ENCODE measurements at places on chromosomes 7 and 10. TPM values are rescaled to one million over a fixed set of nuclear protein-coding genes. Genes with fewer than 3 reads are reported as not detected.

DNA sequence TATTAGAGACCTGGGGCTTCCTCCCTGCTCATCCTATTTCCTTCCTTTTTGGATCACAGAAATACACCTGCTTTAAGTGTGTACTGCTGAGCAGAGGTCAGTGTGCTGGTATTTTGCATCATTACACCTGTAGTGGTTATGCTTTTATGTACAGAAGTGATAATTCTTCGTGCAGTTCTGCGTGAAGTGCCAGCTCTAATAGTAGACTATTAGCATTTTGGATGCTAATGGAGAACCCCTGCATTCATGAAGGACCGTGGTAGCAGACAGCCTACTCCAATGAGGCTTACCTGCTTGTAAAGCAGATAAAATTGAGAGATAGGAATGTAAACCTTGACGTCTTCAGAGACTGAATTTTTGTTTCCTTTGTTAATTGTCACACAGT is 114.3 kb downstream of the CDK14 start:
- peaks cover 18% of the 10 kb centered on the region for H3K4me1 ChIP-seq
- H3K27ac ChIP-seq, result no peak overlapping the region
- H3K36me3 ChIP-seq, result no peaks in the 10 kb centered on the region
- DNase-seq, result no peak

- H3K36me3 ChIP-seq, result peaks cover 59% of the 10 kb centered on the region
- peak overlapping the region; percentile 14 for H3K27ac ChIP-seq
- no peak overlapping the region for H3K4me3 ChIP-seq
- peaks cover 35% of the 10 kb centered on the region for H3K4me1 ChIP-seq
These were observed 36.5 kb downstream of the STK17A start for GRCh38 chr7:43619213-43620012.

GRCh38 chr10:84205049-84205852 is 10.9 kb downstream of the CDHR1 start:
- H3K4me3 ChIP-seq, result no peak overlapping the region
- no peaks in the 10 kb centered on the region for H3K36me3 ChIP-seq
- H3K4me1 ChIP-seq, result no peaks in the 10 kb centered on the region
- peak; percentile 58 for DNase-seq
- no peak overlapping the region for H3K27ac ChIP-seq

DNA sequence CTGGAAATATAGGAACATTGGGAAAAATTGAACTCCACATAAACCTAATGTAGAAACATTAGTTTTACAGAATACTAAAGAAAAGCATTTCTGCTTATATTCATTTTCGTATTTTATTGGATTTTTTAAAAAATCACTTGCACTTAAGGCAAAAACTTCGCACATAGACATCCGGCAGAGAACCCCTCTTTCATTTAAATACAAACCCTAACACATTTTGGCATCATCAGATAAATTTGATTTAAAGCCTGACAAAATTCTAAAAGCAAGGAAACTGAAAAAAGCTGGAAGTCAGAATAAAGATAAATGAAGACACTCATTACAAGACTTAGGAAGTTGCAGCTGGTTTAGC is 396 bp upstream of the EXOC4 start:
- no peaks in the 10 kb centered on the region for H3K36me3 ChIP-seq
- peaks cover 5% of the 10 kb centered on the region for H3K4me1 ChIP-seq
- no peak for DNase-seq

DNA sequence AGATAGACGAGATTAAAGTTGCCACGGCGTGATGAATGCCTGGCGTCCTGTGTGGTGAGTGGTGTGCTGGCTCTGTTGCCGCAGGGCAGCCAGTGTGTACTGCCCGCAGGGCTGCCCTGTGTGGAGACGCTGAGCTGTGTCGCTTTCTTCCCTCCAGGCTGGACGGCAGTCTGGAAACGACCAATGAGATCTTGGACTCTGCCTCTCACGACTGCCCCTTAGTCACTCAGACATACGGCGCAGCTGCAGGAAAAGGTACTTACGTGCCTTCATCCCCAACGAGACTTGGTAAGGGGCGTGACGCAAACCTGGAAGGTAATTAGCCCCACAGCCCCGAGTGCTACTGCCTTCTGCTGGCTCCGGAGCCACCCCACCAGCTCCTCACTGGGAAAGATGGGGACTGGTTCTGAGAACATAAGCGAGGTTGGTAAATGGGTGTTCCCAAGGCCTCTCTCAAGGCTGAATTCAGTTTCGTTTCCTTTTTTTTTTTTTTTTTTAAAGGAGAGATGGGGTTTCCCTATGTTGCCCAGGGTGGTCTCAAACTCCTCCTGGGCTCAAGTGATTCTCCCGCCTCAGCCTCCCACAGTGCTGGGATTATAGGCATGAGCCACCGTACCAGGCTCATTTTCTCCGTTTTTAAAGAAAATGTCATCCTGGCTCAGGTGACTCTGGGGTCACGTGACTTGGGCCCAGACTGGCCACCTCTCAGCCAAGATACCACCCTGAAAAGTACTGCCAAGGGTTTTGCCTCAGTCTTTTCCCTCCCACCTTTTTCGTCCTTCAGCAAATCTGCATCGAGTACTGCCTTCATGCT is 39.6 kb downstream of the WIPI2 start:
- no peaks in the 10 kb centered on the region for H3K4me1 ChIP-seq
- DNase-seq, result no peak
- no peak overlapping the region for H3K27ac ChIP-seq

- H3K4me1 ChIP-seq, result peaks cover 4% of the 10 kb centered on the region
- peaks cover 67% of the 10 kb centered on the region for H3K27me3 ChIP-seq
- H3K27ac ChIP-seq, result no peak overlapping the region
- no peaks in the 10 kb centered on the region for H3K36me3 ChIP-seq
These were observed 2.4 kb downstream of the ADRB1 start for GRCh38 chr10:114046087-114046458.

DNA sequence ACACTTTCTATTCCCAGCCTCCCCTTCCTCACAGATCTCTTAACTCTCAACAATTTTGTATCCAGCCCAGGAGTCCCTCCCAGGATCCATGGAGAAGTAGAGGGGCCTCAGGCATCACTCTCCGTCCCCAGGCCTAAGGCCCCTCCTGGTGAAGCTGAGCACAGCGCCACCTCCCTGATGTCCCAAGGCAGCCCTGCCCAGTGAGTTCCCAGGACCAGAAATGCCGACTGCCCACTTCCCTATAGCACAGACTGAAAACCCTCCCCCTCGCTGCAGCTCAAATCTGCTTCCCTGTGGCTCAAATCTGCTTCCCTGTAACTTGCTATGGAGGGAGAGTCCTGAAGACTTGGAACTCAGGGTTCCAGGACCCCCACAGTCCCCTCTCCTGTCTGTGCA is 35.6 kb downstream of the YKT6 start:
- H3K27ac ChIP-seq, result no peak overlapping the region
- DNase-seq, result no peak
- H3K4me3 ChIP-seq, result no peak overlapping the region
- H3K36me3 ChIP-seq, result no peaks in the 10 kb centered on the region
- H3K27me3 ChIP-seq, result no peaks in the 10 kb centered on the region
- H3K4me1 ChIP-seq, result no peaks in the 10 kb centered on the region

DNA sequence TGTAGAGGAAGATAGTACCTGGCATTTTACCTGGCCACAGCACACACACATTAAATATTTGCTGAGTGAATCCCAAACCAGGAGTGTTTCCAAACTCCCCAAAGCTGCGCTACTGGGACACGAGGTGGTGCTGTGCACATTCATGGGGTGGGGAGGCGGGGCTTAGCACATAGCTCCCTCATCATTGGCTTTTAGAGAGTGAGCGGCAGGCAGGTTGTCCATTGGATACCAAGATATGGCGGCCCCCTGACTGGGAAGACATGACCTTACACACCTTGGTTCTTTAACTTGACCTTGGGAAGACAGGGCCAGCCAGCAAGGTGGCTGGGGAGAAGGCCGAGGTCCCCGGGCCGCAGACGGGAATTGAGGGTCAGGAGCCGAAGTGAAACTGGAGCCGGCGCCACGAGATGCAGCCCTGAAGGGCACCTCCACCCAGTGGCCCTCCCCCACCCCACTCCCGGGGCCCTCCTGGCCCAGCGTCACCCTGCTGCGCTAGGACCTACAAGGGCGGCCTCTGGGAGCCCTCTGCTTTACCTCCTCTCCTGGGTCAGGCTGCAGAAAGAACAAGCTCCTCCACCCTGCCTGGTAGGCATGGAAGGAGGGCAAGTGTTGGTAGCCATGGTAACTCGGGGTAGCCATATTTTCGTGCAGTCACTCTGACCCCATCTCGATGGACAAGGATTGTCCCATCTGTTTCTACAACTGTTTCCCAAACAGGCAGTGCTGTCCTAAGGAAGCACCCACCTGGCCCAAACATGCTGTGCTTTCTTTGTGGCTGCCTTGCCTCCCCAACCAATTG is 24.0 kb downstream of the TMEM176A start:
- no peaks in the 10 kb centered on the region for H3K4me1 ChIP-seq
- no peak overlapping the region for H3K4me3 ChIP-seq
- no peak overlapping the region for H3K27ac ChIP-seq
- no peak for DNase-seq
- H3K27me3 ChIP-seq, result peaks cover 66% of the 10 kb centered on the region

- no peaks in the 10 kb centered on the region for H3K36me3 ChIP-seq
- H3K4me1 ChIP-seq, result no peaks in the 10 kb centered on the region
- no peak for DNase-seq
- H3K27me3 ChIP-seq, result 0 out of 2 replicates have a peak, but pooled peaks cover 13% of the 10 kb centered on the region
- H3K4me3 ChIP-seq, result no peak overlapping the region
- no peak overlapping the region for H3K27ac ChIP-seq
These were observed 123.6 kb upstream of the NOBOX start for GRCh38 chr7:144527051-144527471.

RELN gene
- 15.8 TPM for total RNA-seq

SORCS1 gene
- total RNA-seq, result 0.11 TPM
